ENCODE measurements at places on chromosomes 5 and 9.

GRCh38 chr9:81137976-81138568 lies 551.3 kb downstream of the TLE1 start:
- no peak overlapping the region for H3K4me3 ChIP-seq
- H3K4me1 ChIP-seq: no peaks in the 10 kb centered on the region
- no peak for DNase-seq

DNA sequence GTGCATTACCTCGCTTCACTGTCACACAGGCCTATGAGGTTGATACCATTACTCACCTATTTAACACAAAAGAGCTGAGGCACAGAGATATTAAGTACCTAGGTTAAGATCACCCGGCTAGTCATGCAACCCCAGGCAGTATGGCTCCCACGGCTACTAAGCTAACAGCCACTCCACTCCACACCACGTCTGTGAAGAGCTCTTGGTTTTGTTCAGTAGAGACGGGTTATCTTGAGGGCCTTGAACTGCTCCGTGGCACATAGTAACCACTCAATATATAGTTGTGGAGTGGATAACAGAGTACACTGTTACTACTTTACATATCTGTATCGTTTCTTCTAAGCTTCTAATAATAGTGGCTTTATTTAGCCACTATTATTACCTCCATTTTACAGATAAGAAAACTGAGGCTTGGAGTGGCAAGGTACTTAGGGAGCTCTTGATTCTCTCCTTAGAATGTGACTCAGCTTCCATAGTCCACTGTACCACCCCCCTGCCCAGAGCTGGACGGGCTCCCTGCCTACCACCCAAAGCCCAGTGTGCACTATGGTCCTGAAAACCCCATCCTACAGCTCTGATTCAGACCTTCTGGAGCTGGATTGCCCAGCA lies 1.0 kb upstream of the CORO2A start:
- no peaks in the 10 kb centered on the region for H3K36me3 ChIP-seq
- no peak overlapping the region for H3K27ac ChIP-seq
- DNase-seq: no peak
- no peaks in the 10 kb centered on the region for H3K27me3 ChIP-seq
- H3K4me3 ChIP-seq: peak overlapping the region; percentile 56

- no peaks in the 10 kb centered on the region for H3K36me3 ChIP-seq
- H3K4me1 ChIP-seq: peaks cover 56% of the 10 kb centered on the region
- no peak overlapping the region for H3K4me3 ChIP-seq
- peak overlapping the region; percentile 64 for H3K27ac ChIP-seq
- no peak for DNase-seq
Observed at GRCh38 chr5:68243251-68243650, 27.7 kb downstream of the PIK3R1 start.

- DNase-seq: no peak
- H3K27me3 ChIP-seq: no peaks in the 10 kb centered on the region
- H3K27ac ChIP-seq: no peak overlapping the region
- no peaks in the 10 kb centered on the region for H3K36me3 ChIP-seq
- no peak overlapping the region for H3K4me3 ChIP-seq
- H3K4me1 ChIP-seq: 0 out of 2 replicates have a peak, but pooled peaks cover under 1% of the 10 kb centered on the region
Observed at GRCh38 chr5:150309101-150309885, 6.6 kb upstream of the ARSI start.

DNA sequence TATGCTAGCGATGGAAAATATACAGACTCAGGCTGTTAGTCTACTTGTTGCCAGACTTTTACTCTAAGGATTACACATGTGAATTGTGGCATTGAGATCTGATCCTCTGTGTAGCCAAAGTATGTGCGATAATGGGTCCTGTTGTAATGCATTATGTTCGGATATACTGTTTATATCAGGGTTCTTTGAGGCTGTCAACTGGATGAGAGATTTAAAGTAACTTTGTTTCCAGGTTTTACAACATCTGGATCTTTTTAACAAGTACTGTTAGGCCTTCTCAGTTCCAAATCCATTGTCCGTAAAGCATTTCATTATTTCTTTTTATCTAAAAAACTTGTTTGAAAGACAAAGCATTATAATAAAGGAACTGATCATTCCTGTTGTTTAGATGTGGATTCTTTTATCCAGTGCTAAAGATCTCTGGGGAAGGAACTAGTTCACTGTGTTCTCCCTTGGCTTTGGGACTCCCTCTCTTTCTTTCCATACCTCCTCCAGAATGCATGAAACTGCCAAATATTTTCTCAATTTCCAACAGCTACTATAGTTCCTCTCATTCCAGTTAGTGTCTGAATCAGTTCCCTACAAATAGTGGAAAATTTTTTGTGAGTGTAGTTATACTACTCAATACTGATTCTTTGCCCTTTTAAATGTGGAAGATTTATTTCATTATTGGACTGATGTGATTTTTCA lies 68.8 kb downstream of the HACD4 start:
- no peaks in the 10 kb centered on the region for H3K4me1 ChIP-seq
- no peak overlapping the region for H3K27ac ChIP-seq
- H3K36me3 ChIP-seq: no peaks in the 10 kb centered on the region
- H3K27me3 ChIP-seq: no peaks in the 10 kb centered on the region
- DNase-seq: no peak

DNA sequence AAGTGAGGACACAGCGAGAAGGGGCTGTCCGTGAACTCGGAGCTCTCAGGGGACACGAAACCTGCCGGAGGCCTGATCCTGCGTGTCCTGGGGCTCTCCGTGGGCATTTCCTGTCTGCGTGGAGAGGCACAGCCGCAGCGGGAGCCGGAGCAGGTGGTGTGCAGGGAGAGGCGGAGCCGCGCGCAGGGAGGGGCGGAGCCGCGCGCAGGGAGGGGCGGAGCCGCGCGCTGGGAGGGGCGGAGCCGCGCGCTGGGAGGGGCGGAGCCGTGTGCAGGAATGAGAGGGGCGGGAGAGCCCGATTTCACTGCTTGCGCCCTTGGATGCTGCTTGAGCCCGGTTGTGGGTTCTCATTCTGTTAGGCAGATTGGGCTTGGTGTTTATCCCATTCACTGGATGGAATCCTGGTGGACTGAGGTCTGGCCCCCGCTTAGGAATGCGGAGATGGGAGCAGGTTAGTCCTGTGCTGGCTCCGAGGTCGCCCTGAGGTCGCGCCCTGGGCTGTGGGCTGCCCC lies 26.7 kb downstream of the NDUFS6 start:
- H3K27ac ChIP-seq: no peak overlapping the region
- no peak overlapping the region for H3K4me3 ChIP-seq
- H3K36me3 ChIP-seq: no peaks in the 10 kb centered on the region
